HCEC 1CT (cell line): ENCODE measurements at places on chromosomes 3 and 15.

GRCh38 chr3:56951366-56951765, 109.1 kb upstream of the SPATA12 start:
- DNase-seq, result no peak

DNA sequence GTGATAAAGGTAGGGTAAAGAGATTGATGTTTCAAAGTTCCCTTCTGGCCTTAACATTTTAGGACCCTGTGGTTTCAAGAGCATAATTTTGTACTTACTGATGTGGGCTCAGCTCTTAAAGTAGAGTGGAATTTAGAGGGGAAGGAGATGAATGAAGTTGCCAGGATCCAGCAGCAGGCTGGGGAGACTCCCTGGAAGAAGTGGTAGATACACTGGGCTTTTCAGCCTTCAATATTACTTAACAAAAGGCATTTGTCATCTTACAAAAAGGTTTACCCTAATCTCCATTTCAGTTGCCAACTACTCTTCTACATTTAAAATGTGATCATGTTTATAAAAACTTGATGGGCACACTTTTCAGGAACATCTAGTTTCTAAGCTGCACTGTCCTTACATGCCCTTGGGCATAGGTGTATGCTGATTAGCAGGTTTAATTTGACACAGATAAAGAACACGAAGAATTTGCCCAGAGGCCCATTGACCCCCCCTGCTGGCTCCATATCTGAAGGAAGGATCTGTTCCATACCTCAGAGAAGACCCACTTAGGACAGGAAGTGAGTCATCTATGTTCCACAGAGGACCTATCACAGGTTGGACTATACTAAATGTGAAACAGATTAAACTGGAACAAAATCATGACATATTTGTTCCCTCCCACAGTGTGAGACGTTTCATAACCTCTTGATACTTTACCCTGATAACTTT, 93.0 kb upstream of the LPP start:
- DNase-seq, result peak; percentile 36

GRCh38 chr3:9500108-9501050, 53.2 kb downstream of the LHFPL4 start:
- DNase-seq, result peak; percentile 46

GRCh38 chr3:169966951-169967915, 626 bp downstream of the SEC62 start:
- peak; percentile 65 for DNase-seq

DNA sequence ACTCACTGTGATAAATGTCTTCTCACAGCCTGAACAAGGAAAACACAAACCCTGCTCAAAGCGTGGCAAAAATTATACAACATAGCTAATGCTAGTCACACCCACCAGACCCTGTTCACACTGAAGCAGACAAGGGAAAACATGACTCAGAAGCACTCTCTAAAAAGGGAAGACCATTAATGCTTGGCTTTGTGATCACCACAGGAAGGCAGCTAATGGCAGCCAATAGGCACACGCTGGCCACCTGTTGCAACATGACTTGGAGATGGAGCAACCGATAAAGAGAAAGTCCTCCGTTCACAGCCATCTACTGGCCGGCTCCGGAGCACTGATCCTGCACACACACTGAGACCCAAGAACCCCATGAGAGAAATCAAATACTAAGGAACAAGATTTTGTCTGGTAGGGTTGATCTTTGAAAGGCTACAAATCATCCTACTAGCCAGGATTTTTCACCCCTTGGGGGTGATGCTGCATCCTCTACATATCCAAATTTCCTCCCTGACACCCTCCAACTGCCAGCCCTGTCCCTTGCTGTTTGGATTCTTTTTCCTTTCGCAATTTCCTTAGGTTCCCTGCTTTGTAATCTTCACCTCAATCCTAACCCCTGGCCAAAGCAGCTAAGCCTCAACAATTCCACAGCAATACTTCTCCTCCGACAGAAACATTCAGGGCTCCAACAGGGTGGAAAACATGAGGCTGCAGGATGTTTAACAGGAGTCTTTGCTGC, 3.2 kb downstream of the ZXDC start:
- DNase-seq, result peak; percentile 90

DNA sequence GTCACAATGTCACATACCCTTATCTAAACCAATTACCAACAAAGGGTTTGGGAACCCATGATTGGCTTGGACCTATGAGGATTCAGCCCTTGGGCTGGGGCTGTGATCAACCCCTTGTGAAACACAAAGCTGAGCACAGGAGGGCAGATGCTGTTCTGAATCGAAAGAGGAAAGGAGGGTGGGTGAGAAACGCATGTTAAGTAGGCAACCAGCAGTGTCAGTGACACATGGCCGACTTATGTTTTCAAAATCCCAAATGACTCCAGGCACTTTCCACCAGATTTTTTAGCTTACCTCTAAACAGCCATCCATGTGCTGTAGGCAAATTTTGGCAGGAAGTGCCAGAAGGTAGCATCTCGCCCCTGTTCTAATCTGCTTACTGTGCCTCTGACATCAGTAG, 34.1 kb upstream of the KLHL25 start:
- DNase-seq, result no peak

GRCh38 chr3:128497305-128498126, 4.5 kb upstream of the GATA2 start:
- DNase-seq, result no peak

- peak; percentile 41 for DNase-seq
Observed at GRCh38 chr15:83784975-83785374, 131.1 kb downstream of the ADAMTSL3 start.

GRCh38 chr3:107283948-107284347, 93.3 kb upstream of the CCDC54 start:
- DNase-seq, result no peak

DNA sequence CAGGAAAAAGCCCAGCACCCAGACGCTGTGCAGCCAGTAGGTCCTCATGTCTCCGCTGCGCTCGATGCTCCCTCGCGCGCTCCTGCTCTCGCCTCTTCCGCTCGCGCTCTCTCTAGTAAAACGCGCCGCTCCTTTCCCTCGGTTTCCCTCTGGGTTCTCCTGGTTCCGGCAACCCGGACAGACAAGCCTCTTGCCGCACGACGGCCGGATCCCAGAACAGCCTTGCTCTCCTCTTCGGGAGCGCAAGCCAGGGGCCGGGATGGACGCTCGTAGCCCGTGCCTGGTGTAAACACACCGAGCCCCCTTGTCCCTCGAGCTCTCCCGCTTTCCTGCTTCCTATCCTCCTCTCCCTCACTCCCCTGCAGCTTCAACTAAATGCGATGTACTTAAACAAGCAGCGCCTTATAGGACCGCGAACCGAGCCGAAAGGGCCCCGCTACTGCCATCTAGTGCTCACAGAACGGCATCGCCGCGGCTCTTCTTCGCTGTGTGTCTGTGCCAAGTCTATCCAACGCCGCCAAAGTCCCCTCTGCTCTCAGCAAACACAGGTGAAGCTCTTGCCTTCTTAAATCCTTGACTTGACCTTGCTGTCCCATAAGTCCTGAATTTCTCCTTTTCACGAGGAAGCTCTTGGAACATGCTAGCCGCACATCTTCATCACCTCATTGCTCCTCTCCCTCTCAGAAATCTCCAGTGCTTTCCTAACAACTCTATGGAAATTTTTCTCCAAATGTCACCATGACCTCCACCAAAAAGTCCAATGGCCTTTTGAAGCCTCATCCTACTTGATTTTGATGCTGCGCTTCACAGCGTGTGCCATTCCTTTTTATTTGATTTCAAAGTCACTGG, 1037.2 kb downstream of the IGSF11 start:
- DNase-seq, result peak; percentile 61

DNA sequence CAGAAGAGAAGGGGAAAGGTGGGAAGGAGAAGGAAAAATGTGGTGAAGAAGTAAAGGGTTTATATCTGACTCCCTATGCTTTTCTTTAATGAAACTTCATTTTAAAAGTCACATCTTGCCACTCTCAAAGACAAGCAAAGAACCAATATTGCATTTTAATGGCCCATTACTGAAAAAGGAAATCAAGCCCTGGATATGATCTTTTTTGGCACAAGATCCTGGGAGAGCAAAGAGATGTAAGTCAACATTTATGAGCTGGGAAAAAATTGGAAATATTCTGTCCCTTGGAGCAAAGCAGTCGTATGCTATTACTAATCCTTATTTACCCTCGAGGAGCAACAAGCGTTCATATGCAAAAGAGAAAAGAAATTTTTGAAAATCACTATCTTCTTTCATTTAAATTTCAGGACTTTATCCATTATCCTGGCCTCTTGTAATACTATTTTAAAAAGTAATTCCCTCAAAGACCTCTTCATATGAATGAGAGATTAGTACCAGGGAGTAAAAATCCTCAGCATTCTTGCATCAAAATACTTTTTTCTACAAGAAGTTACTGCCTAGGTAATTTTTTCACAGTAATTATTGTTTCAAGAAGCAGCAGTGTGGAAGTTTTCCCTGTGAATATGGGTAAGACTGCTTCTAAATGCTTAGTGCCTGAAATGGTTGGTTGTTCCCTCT, 435.3 kb upstream of the PDZRN3 start:
- DNase-seq, result no peak

GRCh38 chr3:189099031-189099471, 72.7 kb upstream of the TPRG1 start:
- no peak for DNase-seq

DNA sequence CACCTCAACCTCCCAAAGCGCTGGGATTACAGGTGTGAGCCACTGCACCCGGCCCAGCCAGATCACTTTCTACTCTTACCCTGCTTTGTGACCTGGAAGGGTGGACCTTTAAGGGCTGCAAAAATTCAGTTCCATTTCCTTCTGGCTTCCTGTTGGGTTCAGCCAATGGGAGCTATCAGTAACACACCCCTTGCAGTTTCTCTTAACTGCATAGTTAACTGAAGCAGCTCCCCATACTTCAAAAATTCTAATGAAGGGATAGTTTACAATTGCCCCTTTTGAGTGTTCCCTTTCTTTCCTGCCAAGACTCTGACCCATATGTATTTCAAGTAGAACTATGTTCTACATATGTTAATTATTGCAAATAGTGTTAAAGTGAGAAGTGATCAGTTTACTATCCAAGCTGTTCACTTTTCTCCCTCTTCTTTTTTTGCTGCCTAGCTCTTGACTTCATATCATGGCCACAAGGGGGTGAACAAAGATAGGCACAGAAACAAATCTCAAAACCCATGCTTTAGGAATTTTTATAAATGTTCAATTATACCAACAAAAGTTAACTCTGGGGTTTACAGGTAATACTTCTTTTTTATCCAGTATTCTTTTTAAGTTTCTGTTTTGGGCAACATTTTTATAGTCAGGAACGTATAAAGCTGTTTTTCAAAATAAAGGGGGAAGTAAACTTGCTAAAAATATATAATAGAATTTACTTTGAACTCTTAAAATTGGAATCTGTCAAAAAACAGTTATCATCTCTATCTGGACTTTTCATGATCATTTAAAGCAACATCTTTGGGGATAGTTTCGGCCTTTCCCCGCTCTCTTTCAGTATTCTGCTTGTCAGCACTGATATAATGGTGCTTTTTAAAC, 8.1 kb downstream of the PGBD4 start:
- peak; percentile 48 for DNase-seq

DNA sequence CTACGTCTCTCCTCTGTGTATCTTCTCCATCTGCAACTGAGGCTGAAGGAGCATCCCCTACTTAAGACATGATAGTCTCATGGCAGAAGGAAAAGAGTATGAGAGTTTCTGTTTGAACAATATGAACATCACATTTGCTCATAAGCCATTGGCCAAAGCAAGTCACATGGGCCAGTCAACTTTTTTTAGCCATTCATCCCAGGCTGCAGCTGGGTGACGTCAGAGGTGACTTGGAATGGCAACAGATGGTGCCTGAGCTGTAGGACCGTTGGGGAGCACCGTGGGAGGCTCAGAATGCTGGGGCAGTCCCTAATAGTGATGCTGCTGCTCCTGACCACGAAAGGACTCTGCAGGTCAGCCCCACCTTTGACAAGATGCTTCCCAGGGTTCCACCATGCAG, 58.7 kb downstream of the CRTC3 start:
- peak; percentile 8 for DNase-seq

GRCh38 chr3:194884649-194885315, 199.1 kb downstream of the FAM43A start:
- no peak for DNase-seq

DNA sequence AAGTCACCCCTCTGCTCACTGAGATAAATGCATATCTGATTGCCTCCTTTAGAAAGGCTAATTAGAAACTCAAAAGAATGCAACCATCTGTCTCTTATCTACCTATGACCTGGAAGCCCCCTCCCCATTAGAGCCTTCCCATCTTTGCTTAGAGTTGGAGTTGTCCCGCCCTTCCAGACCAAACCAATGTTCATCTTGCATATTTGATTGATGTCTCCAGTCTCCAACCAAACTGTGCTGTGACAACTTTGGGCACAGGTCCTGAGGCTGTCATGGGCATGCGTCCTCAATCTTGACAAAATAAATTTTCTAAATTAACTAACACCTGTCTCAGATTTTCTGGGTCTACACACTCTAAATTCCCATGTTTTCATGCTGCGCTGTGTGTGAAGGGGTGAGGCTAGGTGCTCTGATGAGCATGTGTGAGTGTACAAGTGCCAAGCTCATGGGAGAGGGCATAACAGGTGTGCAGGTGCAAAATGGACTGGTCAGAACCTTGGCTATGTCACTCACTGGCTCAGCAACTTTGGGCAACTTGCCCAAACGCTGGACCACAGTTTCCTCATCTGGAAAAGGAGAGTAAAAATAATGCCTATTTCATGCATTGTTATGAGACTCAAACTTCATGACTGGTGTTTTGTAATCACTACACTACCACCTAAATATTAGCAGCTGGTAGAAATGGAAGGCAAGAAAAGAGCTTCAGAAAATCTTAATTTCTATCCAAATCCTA, 7.2 kb downstream of the DAPK2 start:
- DNase-seq, result no peak

- peak; percentile 33 for DNase-seq
Observed at GRCh38 chr15:31740203-31740602, 290.1 kb upstream of the CHRNA7 start.

GRCh38 chr3:143045639-143046038, 44.3 kb downstream of the U2SURP start:
- DNase-seq, result no peak

DNA sequence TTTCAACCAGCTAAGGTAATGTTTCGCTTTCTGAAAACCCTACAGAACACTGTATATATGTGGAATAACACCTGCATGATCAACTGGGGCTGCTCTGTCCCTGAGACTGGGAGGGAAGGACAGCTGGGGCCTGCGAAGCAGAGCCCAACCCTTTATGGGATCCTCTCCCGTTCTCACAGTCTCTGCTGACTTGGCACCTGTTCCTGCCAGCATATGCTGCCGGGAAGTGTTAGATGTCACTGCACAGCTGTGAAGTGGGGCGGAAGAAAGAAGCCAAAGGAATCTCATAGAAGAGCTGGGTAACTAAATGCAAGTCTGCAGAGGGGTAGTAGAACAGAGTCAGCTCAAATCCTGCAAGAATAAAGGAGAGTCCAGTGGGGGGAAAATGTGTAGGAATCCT, 29.6 kb downstream of the LRRC3B start:
- no peak for DNase-seq
